Right atrium auricular region (tissue), 2 donors: ENCODE measurements at places on chromosomes 1 and 21.

- no peak for DNase-seq
Measured at GRCh38 chr1:83920320-83920719, 78.6 kb downstream of the TTLL7 start.

DNA sequence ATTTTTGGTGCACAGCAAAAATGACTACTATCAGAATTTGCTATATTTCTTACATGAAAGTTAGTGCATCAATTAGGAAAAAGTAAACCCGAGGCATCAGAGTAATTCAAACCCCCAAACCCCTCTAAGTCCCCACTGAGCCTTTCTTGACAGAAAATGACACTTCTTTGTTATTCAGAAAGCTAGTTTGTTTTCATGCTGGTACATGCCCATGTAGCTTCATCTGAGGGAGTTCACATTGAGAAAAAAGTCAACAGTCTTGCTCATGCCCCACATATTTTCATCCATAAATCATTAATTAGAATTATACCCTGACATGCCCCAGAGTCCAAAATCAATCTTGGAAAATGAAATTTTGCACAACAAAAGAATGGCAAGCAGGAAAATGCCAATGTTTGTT is 39.9 kb upstream of the PDC start:
- DNase-seq: no peak

DNA sequence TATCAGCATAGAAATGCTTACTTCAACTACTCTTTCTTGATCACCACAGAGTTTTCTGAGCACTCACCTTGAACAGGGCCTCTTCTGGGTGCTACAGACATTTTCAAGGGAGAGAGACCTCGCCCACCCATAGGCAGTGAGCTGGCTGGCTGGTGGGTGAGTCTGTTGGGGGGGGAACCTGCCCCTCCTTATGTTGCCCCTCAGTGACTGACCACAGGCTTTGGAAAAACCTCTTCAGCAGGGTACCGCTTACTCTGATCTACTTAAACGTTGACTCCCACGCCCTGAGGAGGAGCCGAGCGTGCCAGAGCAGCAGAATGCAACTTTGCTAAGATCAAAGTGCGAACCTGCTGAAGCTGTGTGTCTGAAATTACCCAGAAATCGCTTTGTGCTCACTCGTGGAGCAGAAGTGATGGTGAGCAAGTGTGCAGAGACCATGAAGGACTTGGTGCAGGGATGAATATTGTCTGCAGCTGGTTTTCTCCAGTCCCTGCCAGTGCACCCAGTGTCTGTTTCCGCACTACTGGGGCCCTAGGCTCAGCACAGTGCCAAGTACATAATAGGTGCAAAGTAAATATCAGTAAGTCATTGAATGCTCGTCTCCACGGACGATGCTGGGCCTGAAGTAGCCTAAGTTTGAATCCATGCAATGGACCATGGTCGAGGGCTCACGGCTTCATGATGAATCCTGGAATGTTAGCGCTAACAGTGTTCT is 158.7 kb upstream of the IRF2BP2 start:
- peak; percentile 43 for DNase-seq

GRCh38 chr1:147664206-147664605 is 6.1 kb downstream of the ACP6 start:
- no peak for DNase-seq

- no peak for DNase-seq
Measured at GRCh38 chr1:101175886-101176285, 60.9 kb upstream of the S1PR1 start.

DNA sequence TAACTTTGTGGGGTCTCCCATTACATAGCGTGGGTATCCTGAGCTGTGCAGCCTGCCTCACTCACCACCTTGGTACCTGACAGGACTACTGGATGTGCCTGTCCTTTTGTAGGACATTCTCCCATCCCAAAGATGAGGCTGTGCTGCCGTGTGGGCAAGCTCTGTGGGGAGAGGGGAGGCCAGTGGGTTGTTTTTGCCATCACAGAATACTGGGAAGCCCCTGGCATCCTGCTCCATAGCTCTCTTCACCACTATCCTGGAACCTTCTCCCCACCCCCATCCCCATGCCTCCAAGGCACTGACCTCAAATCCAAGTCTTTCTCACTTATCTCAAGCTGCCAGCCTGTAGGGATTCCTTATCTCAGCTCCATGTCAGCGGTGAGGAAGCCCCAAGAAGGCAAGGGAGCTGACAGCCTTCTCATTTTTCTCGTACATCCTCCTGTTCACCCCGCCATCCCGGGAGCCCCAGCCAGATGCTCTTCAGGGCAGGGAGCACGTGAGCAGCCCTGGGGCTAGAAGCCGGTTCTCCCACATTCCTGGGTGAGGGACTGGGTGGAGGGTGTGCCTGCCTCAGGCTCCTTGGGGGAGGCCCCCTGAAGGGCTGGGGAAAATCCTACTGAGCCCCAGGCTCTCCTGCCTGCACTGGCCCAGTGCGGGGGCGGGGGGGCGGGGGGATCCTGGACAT is 2.4 kb upstream of the ELF3 start:
- DNase-seq: no peak

DNA sequence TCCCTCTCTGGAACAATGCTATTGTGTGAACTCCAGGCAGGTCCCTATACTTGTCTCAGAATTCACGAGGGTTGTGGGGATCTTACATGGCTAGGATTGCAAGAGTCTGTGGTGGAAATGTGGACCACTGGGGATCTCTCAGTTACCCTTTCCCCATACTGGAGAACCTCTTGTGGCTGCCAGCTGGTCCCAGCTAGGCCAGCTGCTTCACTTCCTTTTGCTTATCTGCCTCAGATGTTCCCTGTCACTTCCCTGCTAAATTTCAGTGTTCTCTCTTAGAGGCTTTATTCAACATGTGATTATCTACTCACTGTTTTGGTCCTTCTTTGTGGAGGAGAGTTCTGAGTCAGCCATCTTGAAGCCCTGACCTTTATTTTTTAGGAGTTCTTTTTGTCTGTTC is 75.9 kb upstream of the SAMD13 start:
- DNase-seq: no peak
